ENCODE measurements at places on chromosomes 1 and 21.

DNA sequence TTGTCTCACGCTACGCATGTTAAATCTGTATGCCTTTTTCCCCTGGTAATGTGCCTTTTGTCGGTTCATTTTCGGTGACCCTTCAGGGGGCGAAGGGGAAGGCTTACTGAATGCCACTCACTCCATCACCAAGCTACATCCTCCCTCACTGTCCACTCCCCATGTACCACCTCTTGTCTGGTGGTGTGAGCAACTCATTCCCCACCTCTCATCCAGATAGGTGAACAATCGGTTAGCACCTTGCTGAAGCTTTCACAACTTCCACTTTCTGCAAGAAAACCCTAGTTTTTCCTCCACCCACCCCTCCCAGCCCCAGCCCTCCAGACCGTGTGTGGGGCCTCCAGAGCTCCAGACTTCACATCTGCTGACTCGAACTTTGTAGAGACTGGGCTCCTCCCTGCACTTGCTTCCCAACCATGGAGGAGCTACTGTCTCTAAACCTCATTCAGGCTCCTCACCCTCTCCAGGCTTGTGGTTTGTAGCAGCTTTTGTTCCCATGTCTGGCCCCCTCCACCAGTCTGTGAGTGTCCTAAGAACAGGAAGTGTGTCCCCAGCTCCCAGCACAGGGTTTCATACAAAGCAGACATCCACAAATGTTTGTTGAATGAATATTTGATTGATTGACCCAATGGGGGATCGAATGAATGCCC, 48.4 kb upstream of the RUNX3 start:
- no peak for DNase-seq

GRCh38 chr21:46425571-46425970, 33.1 kb upstream of the DIP2A start:
- no peak for DNase-seq

- no peak for DNase-seq
Observed at GRCh38 chr21:38834725-38835124, 29.0 kb downstream of the ETS2 start.

- no peak for DNase-seq
Observed at GRCh38 chr1:83697220-83697619, 301.7 kb downstream of the TTLL7 start.

- DNase-seq, result no peak
Observed at GRCh38 chr1:98677288-98677687, 15.8 kb downstream of the SNX7 start.

- DNase-seq, result no peak
Observed at GRCh38 chr1:69643266-69643665, 75.5 kb downstream of the LRRC7 start.

GRCh38 chr1:175566247-175566646, 177.1 kb downstream of the TNR start:
- no peak for DNase-seq

DNA sequence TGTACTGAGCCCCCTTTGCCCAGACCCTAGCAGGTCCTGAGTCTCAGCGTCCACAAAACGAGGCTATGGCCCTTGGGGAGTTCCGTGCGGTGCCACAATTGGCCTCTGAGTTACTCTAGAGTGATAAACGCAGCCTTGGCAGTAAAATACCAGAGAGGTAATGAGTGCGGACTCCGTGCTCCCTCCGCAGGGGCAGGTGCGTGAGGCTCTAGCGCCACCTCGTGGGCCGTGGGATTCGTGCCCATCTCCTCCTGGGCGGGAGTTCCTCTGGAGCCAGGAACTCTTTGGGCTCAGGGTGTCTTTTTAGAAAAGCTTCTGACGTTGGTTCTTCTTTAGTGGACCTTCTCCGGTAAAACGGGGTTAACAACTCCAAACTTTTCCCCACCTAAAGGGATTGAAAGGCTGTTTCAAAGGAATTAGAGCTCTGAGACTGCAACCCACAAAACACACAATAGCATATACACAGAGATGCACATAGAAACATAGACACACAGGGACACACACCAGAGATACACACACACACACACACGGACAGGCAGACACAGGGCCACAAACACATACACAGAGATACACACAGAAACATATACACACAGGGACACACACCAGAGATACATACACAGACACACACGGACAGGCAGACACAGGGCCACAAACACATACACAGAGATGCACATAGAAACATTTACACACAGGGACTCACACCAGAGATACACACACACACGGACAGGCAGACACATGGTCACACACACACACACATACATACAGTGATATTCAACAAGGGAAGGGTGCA, 99.4 kb downstream of the KCNJ15 start:
- peak; percentile 13 for DNase-seq

GRCh38 chr21:37848721-37849490, 67.4 kb downstream of the KCNJ6 start:
- DNase-seq, result no peak

DNA sequence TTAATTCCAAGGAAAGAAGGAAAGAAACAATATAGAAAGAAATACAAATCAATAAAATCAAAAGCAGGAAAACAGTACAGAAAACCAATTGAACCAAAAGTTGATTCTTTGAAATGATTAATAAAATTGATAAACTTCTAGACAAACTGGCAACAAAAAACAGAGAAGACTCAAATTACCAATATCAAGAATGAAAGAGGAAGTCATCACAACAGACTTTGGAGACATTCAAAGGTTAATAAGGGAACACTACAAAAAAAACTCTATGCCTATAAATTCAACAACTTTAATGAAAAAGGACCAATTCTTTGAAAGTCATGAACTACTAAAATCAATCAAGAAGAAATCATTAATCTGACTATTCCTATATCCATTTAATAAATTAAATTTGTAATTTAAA, 329.3 kb upstream of the NR5A2 start:
- DNase-seq, result no peak

GRCh38 chr1:159828176-159828575, 1.5 kb downstream of the SLAMF8 start:
- DNase-seq, result no peak

DNA sequence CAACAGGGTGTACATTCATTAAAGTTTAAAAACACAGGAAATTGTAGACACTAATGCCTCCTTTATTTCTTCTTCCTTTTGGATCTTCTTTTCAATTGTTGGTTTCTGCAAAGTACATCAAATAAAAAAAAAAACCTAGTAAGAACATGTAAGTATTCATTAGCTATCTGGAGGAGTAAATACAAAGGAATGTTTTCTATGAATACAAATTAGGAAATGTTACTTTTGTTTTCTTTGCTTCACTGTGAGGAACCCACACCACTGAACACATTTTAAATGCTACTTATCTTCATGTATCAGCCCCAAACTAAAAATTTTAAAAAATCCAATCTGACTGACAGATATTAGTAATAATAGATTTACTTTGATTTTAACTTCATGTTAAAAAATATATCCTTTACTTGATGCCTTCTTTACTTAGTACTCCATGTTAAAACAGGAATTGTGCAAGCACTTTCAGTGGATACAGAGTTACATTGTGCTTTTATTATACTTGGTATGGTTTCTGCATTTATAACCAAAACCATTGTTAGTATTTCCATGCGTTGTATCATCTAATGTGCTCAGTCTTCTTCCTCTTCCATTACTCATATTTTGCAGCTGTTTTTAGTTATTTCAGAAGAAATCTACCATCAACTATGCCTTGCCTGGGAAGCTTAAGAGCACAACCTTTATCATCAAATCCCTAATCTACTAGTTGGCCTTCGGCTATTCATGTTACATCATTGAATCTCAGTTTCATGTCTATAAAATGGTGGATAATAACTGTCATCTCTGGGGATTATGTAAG, 236.9 kb upstream of the DPYD start:
- no peak for DNase-seq

DNA sequence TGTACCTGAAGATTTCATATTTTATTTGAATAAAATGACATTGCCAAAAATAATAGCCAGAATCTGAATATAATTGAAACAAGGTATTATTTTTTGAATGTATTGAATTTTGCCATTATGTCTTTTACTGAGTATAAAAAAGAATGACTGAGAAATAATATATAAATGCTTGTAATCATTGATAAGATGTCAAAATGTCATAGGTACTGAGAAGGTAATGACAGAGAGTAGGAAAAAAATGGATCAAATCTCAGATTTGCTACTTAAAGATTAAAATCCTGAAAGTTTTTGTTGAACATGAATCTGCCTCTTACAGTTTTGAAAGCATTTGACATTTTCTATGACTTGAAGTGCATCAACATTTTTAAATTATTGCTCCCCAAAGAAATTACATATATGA, 1069.9 kb upstream of the ADGRL4 start:
- DNase-seq, result no peak

GRCh38 chr1:31705080-31705866, 1.5 kb upstream of the COL16A1 start:
- DNase-seq, result peak; percentile 19

- DNase-seq, result no peak
Observed at GRCh38 chr1:19547814-19548213, 62.5 kb upstream of the CAPZB start.

- no peak for DNase-seq
Observed at GRCh38 chr1:209104646-209105045, 478.9 kb upstream of the CAMK1G start.

DNA sequence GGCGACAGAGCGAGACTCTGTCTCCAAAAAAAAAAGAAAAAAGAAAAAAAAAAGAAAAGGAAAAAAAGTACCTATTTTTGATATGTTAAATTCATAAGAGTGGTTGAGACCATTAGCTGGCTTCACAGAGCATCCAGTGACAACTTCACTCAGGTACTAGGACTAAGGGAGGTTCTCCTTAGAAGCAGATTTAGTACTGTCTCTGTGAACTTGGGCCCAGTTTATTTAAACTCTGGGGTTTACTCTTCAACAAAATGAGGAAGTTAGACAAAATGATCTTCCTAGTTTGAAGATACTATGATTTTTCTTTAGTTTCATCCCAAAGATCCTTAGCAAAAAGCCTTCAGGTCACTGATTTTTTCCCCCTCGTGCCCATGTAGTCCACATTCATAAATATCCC, 21.2 kb downstream of the MACO1 start:
- DNase-seq, result no peak

DNA sequence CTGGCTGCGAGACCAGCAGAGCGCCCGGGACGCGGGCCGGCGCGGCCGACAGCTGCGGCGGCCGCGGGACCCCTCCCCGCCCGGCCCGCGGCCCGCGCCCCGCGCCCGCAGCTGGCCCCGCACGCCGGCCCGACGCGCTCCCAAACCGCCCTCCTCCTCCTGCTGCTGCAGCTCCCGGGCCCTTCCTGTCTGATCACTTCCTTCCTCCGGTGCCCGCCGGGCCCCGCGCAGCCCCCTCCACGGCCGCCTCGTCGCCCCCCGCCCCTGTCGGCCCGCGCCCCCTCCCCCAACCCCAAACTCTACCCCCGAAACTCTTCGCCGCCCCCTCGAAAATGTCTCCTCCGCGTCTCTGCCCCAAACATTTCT, 594 bp downstream of the LUZP1 start:
- DNase-seq, result peak; percentile 24

DNA sequence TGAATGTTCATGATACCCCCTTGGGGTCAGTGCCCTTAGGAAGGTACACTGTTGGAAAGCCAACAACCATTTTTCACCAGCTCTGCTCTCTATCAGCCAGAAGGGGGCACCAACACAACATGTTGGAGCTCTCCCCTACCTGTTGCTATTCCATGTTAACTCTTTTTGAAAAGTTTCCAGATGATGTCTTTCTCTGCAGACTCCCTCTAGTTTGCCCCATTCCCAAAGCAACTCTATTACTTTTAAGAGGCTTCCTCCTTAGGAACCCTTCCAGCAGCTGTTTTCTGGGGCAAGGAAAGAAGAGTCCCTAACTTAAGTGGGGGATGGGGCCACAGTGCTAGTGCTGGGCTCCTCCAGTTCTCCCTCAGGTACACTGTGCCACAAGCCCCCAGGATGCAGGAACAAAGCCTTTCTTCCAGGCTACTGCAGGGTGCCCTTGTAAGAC, 22.9 kb upstream of the NDC1 start:
- peak; percentile 6 for DNase-seq

GRCh38 chr1:54559111-54559548, 11.1 kb downstream of the ACOT11 start:
- DNase-seq, result no peak

- DNase-seq, result no peak
Observed at GRCh38 chr1:70042090-70042731, 163.2 kb downstream of the LRRC40 start.

DNA sequence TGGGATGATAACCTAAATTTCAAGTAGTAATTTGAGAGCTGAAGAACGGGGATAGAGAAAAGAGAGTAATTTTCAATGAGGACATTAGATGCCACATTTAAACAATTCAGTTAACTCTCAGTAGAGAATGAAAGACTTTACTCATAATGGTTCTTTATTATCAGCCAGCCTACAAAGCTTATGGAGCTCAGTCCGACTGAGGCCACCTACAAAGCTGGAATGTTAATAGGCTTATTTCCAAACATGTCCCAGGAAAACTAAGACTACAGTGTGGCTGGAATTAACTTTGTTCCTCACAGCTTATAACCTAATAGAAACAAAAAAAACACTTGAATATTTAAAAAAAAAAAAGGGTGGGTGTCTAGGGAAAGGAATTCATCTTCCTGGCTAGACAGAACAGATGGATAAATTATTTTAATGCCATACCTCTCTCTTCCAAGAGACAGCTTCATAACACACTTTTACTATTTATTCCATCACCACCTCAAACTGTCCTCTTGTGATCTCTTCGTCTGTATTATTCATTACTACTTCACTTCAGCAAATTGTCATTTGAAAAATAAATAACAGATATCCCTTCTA, 9.8 kb downstream of the SLC19A2 start:
- DNase-seq, result no peak

DNA sequence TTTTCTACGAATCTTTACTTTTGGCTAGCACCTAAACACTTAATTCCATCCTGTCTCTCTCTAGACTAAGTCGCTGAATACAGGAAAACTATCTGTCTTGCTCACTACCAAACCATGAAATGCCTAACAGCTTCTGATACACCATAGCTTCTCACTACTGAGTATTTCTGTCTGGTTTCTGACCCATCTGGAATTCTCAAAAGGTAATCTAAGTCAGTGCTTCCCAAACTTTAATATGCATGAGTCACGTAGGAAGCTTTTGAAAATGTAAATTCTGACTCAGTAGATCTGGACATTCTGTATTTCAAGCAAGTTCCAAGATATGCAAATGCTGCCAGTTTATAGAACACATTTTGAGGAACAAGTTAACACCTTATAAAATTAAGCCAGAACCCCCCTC, 9.2 kb upstream of the OVGP1 start:
- no peak for DNase-seq
